ENCODE measurements at places on chromosomes 5 and 9.

- no peak for DNase-seq
Measured at GRCh38 chr9:121774715-121775613, 123.5 kb downstream of the DAB2IP start.

DNA sequence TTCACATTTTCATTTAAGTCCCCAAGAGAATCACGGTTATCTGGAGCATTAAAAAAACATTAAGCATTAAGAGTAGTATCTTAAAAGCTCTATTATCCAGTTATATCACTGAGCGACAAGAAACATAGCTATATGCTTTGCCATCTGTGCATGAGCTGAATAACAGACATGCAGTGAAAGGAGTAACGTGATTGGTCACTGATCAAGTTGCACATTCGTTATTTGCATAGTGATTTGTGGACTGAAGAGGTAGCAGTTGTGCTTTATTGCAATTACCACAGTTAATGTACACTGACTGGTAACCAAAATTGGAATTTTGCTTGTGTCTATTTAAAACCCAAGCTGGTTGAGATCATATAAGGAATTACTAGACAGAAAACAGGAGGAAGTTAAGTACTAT lies 107.4 kb downstream of the MCTP1 start:
- peak; percentile 50 for DNase-seq

GRCh38 chr9:134357631-134358025 lies 31.4 kb downstream of the RXRA start:
- no peak for DNase-seq

DNA sequence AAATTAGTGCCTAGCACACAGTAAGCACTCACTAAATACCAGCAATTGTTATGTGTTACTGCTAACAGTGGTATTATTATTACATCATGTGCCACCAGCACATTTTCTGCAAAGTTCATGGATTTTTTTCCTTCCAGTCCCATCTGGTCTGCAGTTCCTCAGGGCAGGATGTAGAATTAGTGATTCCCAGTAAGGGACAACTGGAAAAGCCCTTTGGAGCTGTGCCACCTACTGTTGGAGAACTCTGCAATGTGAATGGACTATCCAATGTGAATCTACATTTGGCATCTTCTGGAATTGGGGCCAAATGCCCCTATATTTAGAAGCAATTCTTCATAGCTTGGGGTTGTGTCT lies 154.0 kb downstream of the CDH6 start:
- DNase-seq: no peak

- DNase-seq: no peak
Measured at GRCh38 chr5:135091286-135091685, 57.3 kb upstream of the PITX1 start.

- DNase-seq: no peak
Measured at GRCh38 chr9:33249983-33250382, 10.0 kb downstream of the SPINK4 start.

DNA sequence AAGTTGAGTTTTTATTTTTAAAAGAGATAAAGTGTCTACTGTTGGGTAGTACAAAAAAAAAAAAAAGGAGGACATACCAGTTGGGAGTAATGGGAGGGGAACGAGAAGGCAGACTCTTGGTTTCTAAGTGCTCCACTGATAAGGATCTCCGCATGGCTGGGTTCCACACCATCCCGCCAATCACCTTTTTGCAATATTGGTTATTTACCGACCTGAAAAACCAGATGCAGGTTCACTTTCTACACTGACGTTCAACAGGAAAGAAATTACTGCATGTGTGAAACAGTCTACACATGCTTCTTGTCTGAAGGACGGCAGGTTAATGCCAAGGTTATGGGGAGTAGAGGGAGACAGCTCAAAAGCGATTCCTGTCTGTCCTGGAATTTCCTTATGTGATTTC lies 75.5 kb downstream of the PTPN3 start:
- no peak for DNase-seq

GRCh38 chr5:90876366-90876765 lies 317.8 kb downstream of the ADGRV1 start:
- no peak for DNase-seq

DNA sequence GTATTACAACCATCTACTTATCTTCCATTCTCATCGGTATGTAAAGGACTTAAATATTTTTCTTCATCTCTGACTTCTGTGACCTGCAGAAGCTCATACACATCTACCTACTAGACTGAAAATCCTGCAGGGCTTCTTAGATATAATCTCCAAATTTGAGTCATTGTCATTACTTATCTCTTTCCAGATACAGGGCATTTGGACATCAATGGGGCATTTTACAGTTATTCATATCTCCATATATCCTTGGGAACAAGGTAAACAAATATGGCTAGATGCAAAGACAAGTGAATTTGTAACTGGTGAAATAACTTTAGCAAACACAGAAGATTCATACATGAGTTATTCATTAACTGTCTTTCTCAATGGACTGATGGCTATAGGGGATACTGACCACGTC lies 37.7 kb upstream of the IL7R start:
- DNase-seq: no peak

DNA sequence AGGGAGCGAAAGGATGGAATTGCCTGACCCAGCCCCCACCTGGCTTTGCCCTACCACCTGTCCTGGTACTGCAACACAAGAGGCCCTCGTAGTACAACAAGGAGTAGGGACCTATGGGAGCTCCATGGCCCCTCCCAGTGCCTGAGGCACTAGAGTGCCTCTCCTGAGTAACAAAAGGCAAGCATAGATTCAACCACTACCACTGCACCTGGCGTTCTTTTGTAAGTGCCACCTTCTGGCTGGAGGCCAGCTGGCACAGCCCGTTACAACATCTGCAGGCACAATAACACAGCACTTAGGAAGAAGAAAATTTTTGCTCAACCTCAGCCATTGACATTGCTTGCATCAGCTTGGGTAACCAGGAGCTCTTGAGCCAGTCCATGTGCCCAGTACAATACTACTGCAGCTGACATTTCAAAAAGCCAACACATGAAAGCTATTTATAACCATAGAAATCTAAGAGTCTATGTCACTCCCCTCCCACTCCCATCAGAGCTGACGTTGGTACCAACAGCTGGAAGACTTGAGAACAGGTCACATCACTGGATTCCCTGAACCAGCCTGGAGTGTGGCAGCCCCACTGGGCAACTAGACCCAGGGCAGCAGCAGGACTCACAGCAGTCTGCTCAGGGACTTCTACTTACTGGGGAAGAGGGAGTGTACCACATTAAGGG lies 17.7 kb upstream of the FAM174A start:
- DNase-seq: no peak

DNA sequence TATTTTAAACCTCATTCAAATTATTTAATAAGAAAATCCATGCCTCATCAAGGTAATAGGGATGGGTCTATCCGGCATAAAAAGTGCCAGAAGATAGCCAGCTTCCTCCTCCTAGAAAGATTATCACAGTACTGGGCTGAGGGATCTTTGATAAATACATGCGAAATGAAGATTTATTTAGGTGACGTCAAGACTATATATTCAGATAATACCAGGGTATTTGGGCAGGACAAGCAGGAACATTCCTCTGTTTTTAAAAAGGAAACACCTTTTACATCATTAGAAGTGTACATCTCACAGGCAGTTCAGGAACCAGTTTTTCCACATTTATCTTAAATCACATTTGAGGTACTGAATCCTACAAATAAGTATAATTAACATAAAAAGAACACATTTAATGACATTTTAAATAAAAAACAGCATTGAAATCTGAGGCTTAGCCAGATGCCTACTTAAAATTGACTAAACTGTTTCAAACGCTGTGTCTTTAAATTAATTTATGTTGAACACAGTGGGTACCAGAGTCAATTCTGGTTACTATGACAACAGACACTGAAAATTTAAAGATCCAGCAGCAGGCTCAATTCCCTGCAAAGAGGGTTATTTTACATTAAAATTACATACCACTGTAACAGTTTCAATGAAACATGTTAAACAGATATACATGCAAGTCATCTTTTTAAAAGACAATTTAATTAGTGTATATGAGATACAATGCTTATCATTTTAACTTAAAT lies 124.7 kb upstream of the SLCO6A1 start:
- DNase-seq: no peak

- no peak for DNase-seq
Measured at GRCh38 chr9:86979657-86980056, 32.4 kb upstream of the GAS1 start.

DNA sequence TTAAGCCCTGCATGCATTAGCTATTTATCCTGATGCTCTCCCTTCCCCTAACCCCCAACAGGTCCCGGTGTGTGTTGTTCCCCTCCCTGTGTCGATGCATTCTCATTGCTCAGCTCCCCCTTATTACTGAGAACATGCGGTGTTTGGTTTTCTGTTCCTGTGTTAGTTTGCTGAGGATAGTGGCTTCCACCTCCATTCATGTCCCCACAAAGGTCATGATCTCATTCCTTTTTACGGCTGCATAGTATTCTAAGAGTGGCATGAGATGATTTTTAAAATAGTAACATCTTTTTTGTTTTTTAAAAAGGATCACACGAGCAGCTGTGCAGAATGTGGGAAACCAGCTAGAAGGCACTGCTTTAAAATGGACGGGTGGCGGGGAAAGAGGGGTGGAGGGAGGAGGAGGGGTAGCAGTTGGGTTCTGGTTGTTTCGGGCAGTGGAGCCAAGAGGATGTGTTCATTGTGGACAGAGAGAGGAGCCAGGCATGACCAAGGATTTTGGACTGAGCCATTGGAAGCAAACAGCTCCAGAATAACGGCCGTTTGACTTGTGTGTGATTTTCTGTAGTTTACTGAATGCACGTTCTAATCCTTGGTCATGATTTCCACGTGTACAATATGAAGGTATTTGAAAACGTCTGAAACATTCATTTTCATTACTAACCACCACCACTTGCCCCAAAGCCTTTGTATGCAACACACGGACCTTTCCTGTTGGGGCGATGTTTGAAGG lies 1.7 kb upstream of the TENT4A start:
- no peak for DNase-seq

DNA sequence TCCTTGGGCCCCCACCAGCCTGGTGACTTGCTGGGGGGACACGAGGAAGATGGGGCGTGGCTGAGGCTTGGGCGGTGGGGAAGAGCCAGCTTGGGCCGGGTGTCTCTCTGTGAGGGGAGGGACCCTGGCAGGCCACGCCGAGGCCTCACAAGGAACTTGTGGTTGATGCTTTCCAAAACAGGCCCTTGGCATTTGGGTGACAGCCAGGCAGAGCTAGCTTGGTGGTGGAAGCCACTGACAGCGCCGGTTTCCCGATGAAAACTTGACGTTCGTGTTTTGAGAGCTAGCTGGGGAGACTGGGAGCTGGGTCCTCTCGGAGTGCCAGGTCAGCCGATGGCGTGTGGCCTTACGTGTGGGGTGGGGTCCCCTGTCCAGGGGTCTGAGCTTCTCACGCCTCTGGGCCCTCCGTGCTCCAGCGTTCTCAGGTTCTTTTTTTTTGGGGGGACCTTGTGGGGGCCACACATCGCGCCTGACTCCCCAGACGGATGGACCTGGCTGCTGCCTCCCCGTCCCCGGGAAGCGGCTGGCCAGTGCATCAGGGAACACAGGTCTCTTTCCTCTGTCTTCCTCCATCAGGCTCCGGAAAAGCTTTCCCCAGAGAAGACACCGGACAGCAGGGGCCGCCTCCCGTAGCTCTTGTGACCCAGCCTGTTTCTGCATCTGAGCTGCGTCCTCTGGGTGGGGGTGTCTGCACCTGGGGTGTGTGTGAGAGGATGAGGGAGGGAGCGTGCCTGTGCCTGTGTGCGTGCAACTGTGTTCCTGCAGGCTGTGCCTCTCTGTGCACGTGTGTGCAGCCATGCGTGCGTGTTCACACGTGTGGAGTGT lies 129.3 kb upstream of the LPCAT1 start:
- peak; percentile 32 for DNase-seq

GRCh38 chr5:161305601-161306000 lies 240.9 kb downstream of the GABRB2 start:
- DNase-seq: no peak

DNA sequence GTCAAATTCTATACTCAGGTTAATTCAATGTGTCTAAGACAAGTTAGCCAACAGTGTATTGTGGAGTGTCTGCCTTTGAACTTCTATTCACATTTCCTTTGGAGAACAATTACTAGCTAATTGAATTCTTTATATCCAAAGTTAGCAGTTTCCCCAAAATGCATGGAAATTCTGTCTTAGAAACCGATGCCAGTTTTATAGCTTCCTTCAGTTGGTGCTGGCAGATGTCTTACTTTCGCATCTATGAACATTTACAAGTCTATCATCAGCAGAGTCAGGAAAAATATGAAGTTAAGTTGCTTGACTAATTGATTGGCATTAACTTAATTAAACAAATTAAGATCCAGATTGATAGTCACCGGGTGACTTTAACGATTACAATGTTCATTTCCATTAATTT lies 527.6 kb upstream of the CDH18 start:
- DNase-seq: no peak

- DNase-seq: peak; percentile 90
Measured at GRCh38 chr9:34457266-34458012, 931 bp downstream of the FAM219A start.

- peak; percentile 50 for DNase-seq
Measured at GRCh38 chr5:36696059-36696673, 89.8 kb downstream of the SLC1A3 start.

DNA sequence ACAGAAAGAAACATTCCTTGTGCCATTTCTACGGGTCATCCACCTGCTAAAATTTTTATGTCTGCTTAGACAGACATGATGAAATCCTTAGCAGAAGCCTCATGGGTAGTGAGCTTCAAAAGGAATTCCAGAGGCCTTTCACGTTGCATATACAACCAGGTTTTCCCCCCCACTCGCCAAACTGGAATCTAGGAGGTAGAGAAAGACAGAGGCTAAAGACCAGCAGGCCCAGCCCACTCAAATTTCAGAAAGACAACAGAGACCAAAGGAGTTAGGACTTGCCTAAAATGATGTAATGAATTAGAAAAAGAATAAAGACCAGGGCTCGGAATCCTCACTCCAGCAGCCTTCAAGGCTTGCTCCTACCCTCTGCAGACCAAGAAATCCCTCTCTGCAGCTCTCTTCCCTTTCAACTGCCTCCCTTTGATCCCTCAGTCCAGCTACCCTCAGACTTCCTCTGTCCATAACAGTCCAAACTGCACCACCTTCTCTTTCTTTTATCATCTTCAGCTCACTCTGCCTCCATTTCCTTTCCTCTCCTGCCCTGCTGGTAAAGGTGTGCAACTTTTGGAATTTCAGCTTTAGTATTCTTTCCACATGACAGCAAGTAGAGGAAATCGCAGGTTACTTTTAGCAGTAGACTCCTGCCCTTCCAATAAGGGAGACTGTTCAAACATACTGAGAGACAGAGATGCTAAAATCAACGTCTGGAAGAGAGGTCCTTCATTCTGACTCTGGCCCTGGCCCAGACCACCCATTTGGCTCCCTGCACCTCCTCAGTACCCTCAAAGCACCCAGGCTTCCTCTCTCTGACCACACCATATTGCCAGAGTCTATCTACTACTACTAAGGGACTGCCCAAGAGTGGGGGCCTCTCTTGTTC lies 8.9 kb downstream of the B4GALT1 start:
- no peak for DNase-seq

DNA sequence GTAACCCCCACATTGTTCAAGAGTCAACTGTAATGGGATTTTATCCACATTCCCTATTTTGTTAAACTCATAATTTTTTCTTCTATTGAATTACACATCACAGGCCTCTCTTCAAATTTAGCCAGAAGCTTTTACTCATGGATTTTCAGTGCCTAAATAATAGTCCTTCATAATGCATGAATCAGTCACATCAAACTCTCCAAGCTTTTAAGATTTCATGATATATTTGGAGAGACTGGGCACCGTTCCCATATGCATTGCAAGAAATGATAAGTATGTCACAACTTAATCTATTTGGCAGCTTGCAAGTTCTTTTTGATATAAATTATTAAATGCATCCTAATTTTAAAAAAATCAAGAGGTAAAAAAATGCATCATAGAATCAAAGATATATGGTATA lies 465.9 kb downstream of the DMAC1 start:
- no peak for DNase-seq

Measured in Daoy (cell line).